ENCODE measurements at places on chromosomes 2 and 18. TPM values are rescaled to one million over a fixed set of nuclear protein-coding genes. Genes with fewer than 3 reads are reported as not detected.

The RPS27A gene
- 1,936 TPM for total RNA-seq

GRCh38 chr2:108621087-108621559, 86.9 kb downstream of the LIMS1 start:
- no peak for DNase-seq
- H3K4me3 ChIP-seq: no peak overlapping the region
- no peaks in the 10 kb centered on the region for H3K27me3 ChIP-seq
- H3K4me1 ChIP-seq: peaks cover 21% of the 10 kb centered on the region
- no peaks in the 10 kb centered on the region for H3K36me3 ChIP-seq

The CEP76 gene
- total RNA-seq: 5.9 TPM

- DNase-seq: no peak
- no peaks in the 10 kb centered on the region for H3K36me3 ChIP-seq
- H3K27ac ChIP-seq: no peak overlapping the region
- no peaks in the 10 kb centered on the region for H3K4me1 ChIP-seq
Measured at GRCh38 chr2:40859617-40860016, 407.7 kb upstream of the SLC8A1 start.

The DSG4 gene
- total RNA-seq: not detected

The CCDC195 gene
- total RNA-seq: not detected

GRCh38 chr2:151575338-151575737, 158.9 kb downstream of the NEB start:
- no peak overlapping the region for H3K4me3 ChIP-seq
- H3K36me3 ChIP-seq: no peaks in the 10 kb centered on the region
- no peak overlapping the region for H3K27ac ChIP-seq
- no peaks in the 10 kb centered on the region for H3K4me1 ChIP-seq

DNA sequence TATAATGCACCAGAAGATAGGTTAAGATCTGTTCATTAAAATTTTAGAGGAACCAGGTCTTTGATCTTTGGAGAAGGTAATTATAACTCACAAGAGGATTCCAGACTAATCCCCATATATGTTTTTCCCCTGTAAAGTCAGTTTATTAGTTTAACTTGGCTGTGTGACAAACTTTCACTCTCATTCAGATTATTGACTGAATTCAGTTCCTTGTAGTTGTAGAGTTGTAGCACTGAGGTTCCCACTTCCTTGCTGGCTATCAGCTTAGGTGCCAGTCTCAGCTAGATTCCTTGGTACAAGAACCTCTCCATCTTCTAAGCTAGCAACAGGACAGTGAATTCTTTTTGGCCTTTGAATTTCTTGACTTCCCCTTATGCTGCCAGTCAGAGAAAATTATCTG, 19.1 kb downstream of the REG1A start:
- no peak overlapping the region for H3K4me3 ChIP-seq
- no peaks in the 10 kb centered on the region for H3K4me1 ChIP-seq
- H3K27ac ChIP-seq: no peak overlapping the region

The ZNF396 gene
- 2.5 TPM for total RNA-seq

- no peak overlapping the region for H3K27ac ChIP-seq
- H3K27me3 ChIP-seq: no peaks in the 10 kb centered on the region
- DNase-seq: no peak
- no peak overlapping the region for H3K4me3 ChIP-seq
Measured at GRCh38 chr2:23330214-23330613, 54.8 kb upstream of the KLHL29 start.

DNA sequence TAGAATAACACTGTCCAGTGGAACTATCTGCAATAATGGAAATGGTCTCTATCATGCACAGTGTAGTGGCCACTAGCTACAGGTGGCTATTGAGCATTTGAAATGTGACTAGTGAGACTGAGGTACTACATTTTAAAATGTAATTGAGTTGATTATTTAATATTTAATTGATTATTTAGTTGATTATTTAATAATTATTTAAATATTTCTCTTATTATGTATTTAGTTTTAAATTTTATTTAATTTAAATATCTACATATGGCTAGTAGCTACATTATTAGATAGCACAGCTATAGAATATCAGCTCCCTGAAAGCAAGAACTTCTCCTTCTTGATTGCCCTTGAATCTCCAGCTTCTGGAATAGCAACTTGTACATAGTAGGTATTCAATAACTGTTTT, 12.8 kb upstream of the ZNF521 start:
- H3K27ac ChIP-seq: no peak overlapping the region
- H3K4me3 ChIP-seq: no peak overlapping the region
- DNase-seq: no peak
- H3K36me3 ChIP-seq: no peaks in the 10 kb centered on the region
- no peaks in the 10 kb centered on the region for H3K27me3 ChIP-seq
- H3K4me1 ChIP-seq: no peaks in the 10 kb centered on the region

- H3K36me3 ChIP-seq: no peaks in the 10 kb centered on the region
- H3K4me3 ChIP-seq: no peak overlapping the region
- no peak overlapping the region for H3K27ac ChIP-seq
- DNase-seq: no peak
- peaks cover 6% of the 10 kb centered on the region for H3K4me1 ChIP-seq
Measured at GRCh38 chr2:48753228-48753627, 2.3 kb downstream of the LHCGR start.

The RAB6D gene
- total RNA-seq: not detected

GRCh38 chr2:180730976-180731375, 249.4 kb upstream of the UBE2E3 start:
- H3K27ac ChIP-seq: no peak overlapping the region
- H3K4me3 ChIP-seq: no peak overlapping the region
- no peaks in the 10 kb centered on the region for H3K36me3 ChIP-seq
- DNase-seq: no peak

The RTP5 gene
- total RNA-seq: not detected

- no peaks in the 10 kb centered on the region for H3K36me3 ChIP-seq
- peak overlapping the region; percentile 85 for H3K27ac ChIP-seq
- peaks cover 21% of the 10 kb centered on the region for H3K4me1 ChIP-seq
Measured at GRCh38 chr2:86037141-86037794, 68.4 kb downstream of the POLR1A start.

The C2orf72 gene
- total RNA-seq: 0.12 TPM

- H3K27me3 ChIP-seq: no peaks in the 10 kb centered on the region
- no peak overlapping the region for H3K27ac ChIP-seq
- no peak for DNase-seq
- H3K36me3 ChIP-seq: no peaks in the 10 kb centered on the region
- H3K4me1 ChIP-seq: no peaks in the 10 kb centered on the region
- no peak overlapping the region for H3K4me3 ChIP-seq
Measured at GRCh38 chr2:203669820-203670219, 36.6 kb upstream of the CD28 start.

DNA sequence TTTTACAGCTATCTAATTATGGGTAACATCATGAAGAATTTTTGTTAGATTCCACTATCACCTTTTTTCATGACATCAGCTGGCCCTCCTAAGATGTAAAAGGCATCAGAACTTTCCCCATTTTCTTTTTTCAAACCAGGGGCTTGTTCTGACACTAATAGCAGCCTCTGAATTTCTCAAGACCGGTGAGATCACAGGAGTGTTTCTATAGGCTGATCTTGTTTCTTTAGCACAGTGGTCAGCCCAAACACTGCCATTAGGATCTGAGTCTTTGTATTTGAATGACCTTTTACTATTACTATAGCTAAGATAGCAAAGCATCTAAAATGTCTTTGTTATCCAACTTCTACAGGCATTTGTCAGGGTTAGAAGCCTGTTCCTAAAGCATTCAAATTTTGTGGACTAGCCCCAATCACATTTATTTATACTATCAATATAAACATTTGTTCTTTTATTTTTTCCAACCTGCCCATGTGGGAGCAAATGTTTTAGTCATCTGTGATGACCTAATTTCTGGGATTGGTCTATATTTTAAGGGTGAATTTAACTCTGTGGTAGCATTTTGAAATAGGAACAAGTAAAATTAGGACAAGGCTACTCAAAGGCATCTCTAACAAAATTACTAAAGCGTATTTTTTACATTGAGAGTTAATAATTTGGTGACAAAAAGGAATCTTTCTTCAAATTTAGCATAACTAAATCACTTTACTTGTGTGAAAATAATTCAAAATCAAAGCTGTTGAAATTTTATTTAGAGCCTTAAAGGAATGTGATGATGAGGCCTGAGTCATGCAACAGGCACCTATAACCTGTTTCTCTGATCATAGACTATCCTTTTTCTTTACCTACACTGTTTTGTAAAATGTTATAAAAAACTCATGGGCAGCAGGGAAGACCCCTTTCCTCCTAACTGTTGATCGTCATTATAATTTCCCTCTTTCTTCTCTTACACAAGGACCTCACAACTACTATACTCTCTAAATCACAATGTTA, 39.3 kb downstream of the ZAP70 start:
- no peaks in the 10 kb centered on the region for H3K36me3 ChIP-seq
- no peaks in the 10 kb centered on the region for H3K4me1 ChIP-seq
- no peak overlapping the region for H3K4me3 ChIP-seq
- no peak for DNase-seq

The RAX gene
- not detected for total RNA-seq

The ECEL1 gene
- 116 TPM for total RNA-seq

DNA sequence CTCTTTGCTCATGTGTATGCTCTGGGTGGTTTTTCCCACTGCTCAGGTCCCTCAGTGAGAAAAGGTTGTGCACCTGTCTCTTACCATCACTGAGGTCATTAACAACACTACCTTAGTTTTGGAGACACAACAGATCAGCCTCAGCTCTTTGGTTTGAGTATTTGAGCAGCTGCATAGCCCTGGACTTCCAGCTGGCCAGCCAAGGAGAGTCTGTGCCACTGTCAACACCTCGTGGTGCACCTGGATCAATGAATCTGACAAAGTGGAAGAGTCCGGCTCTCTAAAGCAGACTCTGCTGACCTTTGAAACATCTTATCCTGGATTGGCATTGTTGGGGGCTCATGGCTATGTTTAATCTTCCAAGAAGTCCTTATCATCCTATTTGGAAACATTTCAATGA, 30.0 kb downstream of the SERPINB8 start:
- DNase-seq: no peak
- H3K27me3 ChIP-seq: no peaks in the 10 kb centered on the region
- no peak overlapping the region for H3K27ac ChIP-seq
- H3K4me1 ChIP-seq: no peaks in the 10 kb centered on the region
- H3K36me3 ChIP-seq: no peaks in the 10 kb centered on the region
- H3K4me3 ChIP-seq: no peak overlapping the region

- peaks cover 5% of the 10 kb centered on the region for H3K4me1 ChIP-seq
- no peaks in the 10 kb centered on the region for H3K36me3 ChIP-seq
- H3K27ac ChIP-seq: no peak overlapping the region
- no peaks in the 10 kb centered on the region for H3K27me3 ChIP-seq
- DNase-seq: peak; percentile 79
Measured at GRCh38 chr18:48866028-48866733, 84.6 kb downstream of the SMAD7 start.

The CPO gene
- total RNA-seq: not detected

DNA sequence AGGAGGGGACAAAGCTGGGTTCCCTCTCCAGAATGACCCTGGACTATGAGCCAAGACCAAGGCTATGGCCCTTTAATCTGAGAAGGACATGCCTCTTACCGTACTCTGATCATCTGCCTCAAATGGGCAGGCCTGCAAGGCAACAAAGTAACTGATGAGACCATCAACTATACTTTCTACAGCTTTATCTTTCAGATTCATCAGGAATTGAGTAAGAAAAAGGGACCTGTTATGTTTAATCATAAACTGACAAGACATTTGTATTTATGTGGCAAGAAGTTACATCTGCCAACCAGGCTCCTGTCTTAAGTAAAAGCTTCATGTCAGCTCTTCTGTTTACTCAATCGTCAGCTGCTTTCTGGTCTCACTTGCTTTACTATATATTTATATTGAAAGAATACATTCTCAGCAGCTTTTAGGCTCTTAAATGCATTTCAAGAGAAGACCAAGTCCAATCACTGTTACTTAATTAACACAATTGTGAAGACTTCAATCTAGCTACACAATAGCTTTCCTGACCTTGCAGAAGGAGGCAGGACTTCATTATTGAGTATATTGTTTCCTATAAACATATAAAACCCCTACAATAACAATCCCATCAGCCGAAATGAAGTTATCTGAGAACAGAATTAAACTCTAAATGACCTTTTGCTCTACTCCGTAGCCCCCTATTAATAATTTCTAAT, 163.8 kb downstream of the ETAA1 start:
- H3K27me3 ChIP-seq: no peaks in the 10 kb centered on the region
- H3K36me3 ChIP-seq: no peaks in the 10 kb centered on the region
- H3K27ac ChIP-seq: no peak overlapping the region
- no peaks in the 10 kb centered on the region for H3K4me1 ChIP-seq

GRCh38 chr2:191231995-191232394, 13.2 kb upstream of the MYO1B start:
- no peak overlapping the region for H3K27ac ChIP-seq
- DNase-seq: no peak
- H3K4me3 ChIP-seq: no peak overlapping the region
- no peaks in the 10 kb centered on the region for H3K36me3 ChIP-seq
- H3K4me1 ChIP-seq: peaks cover 2% of the 10 kb centered on the region

DNA sequence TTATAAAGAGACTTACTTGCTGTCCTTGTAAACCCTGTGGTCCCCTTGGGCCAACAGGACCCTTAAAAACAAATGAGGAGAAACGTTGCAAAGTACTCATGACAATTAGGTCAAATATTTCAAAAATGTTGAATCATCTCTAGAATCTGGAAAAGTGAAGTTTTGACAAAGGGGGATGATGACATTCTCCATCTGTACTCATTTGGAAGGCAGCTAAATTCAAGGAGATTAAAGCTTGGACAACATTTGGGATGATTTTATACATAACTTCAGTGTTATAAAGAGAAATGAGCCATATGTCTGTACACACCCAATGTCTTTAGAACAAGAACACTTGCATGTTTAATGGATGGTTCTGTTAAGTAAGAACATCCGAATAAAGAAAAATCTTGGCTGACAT, 92.9 kb downstream of the COL5A2 start:
- H3K36me3 ChIP-seq: no peaks in the 10 kb centered on the region
- peaks cover 1% of the 10 kb centered on the region for H3K4me1 ChIP-seq
- no peak overlapping the region for H3K4me3 ChIP-seq
- no peak for DNase-seq
- no peak overlapping the region for H3K27ac ChIP-seq
- no peaks in the 10 kb centered on the region for H3K27me3 ChIP-seq

The TUBB6 gene
- 110 TPM for total RNA-seq

DNA sequence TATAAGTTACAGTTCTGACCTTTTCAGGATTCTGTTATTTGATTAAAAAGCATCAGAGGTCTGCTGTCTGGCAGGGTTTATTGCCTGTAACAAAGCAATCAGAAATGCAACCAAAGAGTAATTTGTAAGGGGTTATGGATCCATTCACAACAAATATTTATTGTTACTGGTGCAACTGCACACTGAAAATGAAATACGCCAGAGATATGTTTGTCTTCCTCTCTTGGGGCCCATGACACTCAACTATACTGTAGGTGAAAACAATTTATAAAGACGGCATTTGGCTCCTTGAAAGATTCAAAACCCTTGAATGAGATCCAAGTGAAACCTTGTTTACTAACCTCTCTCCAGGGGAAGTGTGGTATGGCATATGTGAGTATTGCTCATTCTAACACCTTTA, 452.2 kb downstream of the MBD2 start:
- H3K36me3 ChIP-seq: no peaks in the 10 kb centered on the region
- DNase-seq: no peak
- H3K4me1 ChIP-seq: no peaks in the 10 kb centered on the region
